ENCODE measurements at places on chromosomes 5 and 9.
A peak's percentile ranks its signal among the peaks of the same experiment; 100 is the strongest.

DNA sequence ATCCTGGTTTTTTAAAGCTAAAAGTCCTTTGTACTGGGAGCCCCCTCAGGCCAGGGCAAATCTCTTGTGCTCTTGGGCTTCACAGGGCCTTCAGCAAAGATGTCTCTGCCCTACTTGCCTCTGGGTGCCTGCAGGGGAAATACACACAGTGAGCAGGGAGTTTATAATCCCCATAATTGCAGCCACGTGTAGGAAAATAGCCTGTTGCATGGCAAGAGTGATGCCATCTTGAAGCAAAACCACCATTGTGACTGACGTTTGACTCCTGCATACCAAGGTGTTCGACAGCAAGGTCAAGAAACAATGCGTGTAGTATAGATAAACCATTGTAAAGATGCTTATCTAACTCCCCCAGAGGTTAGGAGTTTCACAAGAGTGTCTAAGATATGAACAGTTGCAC lies 11.4 kb upstream of the IL3 start:
- DNase-seq, result no peak

DNA sequence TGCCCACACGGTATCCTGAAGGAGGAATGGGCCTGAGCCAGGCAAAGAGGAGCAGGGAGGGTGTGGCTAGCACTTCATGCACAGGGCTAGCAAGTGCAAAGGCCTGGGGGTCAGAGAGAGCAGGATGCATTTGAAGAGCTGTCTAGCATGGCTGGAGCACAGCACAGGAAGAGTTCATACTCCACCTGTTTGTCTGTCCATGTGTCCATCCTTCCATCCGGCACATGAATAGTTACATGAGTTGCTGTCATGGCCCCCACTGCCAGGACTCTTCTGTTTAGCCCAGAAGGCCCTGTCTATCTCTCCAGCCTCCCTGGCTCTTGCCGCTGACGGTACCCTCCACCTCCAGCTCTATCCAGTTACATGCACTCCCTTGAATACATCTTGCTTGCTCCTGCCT lies 17.1 kb downstream of the RGS3 start:
- no peak for DNase-seq

- DNase-seq, result no peak
Measured at GRCh38 chr9:124756011-124756410, 15.1 kb downstream of the NR6A1 start.

- no peak for DNase-seq
Measured at GRCh38 chr5:163310997-163311396, 126.4 kb upstream of the CCNG1 start.

DNA sequence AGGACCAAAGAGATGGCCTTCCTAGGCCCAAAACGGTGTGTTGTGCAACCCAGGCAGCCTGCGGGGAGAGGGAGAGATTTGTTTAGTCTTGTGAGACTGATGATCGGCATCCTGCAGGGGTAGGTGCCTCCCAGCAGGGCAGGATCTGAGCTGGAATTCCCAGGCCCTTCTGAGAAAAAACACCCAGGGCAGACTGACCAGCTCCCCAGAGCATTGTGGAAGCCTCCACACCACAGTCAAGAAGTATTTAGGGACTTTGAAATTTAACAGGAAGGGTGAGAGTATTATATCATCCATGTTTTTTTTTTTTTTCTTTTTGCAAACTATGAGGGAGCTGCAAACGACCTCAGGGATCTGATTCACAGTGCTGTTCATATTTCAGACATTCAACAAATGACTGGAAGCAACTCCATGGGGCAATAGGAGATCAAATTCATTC lies 104.5 kb upstream of the LHFPL2 start:
- no peak for DNase-seq

DNA sequence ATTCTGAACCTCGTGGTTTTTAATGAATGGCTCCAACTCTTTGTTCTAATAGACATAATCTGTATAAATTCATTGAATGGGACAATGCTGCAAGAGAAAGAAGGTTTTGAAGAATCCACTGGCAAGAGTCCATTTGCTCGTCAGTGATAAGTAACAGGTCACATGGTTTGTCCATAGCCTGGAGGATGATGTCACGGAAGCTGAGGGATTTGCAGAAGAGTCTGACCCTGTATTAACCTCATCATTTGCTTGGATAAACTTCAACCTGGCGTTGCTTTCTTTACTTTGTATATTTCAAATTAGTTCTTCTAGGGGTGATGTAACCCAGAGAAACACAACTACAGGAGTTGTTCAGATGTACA lies 197.4 kb downstream of the GAS1 start:
- DNase-seq, result peak; percentile 80

- DNase-seq, result no peak
Measured at GRCh38 chr9:15999422-16000339, 446.8 kb downstream of the CCDC171 start.

DNA sequence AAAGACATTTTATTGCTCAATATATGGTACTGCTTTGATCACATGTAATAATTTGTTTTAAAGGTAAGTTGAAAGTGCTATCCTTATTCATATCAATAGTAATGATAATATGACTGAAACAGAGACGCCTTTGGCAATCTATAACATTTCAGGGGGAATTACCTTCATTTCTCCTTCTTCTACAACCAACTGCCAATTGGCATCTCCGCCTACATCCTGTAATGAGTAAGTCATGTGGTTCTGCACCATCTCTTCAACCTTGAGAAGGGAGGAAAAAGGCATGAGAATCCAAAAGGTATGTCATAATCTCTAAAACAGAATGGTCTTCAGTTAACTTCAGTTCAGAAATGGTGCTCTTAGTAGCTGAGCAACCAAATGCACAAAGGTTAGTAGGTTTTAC lies 52.4 kb downstream of the HMGCR start:
- no peak for DNase-seq

GRCh38 chr9:134620751-134621557 lies 20.6 kb upstream of the COL5A1 start:
- no peak for DNase-seq

DNA sequence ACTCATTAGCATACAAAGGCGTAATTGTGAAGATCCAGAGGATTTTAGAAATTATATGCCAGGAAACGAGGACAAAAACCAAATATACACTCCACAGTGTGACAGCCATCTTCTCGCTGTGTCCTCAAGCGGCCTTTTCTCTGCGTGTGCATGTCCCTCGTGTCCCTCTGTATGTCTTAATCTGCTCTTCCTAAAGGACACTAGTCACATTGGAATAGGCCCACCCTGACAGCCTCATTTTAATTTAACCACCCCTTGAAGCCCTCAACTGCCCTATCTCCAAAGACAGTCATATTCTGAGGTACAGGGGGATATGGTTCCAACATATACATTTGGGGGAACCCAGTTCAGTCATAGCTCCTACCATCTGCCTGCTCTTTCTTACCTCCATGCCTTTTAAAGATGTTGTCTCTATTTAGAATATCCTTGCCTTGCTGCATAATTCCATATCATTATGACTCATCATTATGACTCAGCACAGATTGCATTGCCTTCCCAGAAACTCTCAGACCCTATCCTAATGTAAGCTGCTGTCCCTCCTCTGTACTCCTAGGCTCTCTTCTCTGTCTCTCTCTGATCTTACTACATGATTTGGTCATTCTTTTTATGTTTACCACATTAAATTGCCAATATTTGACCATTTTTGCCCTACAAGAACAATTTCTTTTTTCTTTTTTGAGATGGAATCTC lies 210.9 kb downstream of the AOPEP start:
- no peak for DNase-seq

GRCh38 chr9:87587356-87587745 lies 89.7 kb downstream of the DAPK1 start:
- DNase-seq, result no peak

- DNase-seq, result peak; percentile 18
Measured at GRCh38 chr5:38666668-38667498, 110.4 kb upstream of the LIFR start.
